Tibial nerve (tissue), 4 donors: ENCODE measurements at places on chromosomes 6 and 20.

DNA sequence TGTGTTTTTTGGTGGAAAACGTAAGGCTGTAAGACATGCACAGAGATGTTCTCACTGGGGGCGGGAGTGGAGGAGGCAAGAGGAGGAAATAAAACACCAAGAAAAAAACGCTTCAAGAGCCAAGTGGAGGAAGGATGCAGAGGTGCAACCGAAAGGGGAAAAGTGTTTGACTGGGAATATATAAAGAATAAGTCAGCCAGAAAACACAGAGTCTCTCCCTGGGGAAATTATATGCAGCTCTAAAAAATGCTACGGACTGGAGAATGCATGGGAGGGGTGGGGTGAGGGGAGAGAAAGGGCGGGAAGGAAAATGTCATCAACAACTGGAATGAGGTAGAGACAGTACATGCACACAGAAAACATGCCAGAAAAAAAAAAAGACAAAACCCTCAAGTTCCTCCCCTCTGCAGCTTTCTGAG, 133.5 kb downstream of the SCML4 start:
- DNase-seq, result no peak

GRCh38 chr6:62150048-62150663, 135.9 kb downstream of the KHDRBS2 start:
- no peak for DNase-seq

DNA sequence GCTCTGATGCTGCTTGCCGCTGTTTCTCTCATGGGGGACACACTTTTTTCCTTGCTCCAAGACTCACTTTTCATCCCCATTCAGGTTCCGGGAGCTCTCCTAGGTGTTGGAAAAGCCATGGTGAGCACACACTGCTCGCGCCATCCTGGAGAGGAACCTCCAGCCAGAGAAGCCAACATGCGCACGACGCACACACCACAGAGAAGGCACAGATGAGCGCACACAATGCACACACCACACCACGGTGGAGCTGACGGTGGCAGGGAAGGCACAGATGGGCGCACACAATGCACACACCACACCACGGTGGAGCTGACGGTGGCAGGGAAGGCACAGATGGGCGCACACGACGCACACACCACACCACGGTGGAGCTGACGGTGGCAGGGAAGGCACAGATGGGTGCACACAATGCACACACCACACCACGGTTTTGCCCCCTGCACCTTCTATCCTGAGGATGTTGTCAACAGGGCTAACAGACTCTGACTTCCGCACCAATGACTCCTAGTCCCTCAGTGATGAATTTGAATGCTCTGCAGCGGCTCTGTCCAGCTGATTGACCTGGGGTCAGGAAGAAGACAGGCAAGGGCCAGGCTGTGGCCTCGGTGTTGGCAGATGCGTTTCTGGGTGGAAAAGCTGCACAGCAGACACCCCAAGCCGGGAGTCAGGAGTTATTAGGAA, 154.7 kb downstream of the ERMARD start:
- no peak for DNase-seq

DNA sequence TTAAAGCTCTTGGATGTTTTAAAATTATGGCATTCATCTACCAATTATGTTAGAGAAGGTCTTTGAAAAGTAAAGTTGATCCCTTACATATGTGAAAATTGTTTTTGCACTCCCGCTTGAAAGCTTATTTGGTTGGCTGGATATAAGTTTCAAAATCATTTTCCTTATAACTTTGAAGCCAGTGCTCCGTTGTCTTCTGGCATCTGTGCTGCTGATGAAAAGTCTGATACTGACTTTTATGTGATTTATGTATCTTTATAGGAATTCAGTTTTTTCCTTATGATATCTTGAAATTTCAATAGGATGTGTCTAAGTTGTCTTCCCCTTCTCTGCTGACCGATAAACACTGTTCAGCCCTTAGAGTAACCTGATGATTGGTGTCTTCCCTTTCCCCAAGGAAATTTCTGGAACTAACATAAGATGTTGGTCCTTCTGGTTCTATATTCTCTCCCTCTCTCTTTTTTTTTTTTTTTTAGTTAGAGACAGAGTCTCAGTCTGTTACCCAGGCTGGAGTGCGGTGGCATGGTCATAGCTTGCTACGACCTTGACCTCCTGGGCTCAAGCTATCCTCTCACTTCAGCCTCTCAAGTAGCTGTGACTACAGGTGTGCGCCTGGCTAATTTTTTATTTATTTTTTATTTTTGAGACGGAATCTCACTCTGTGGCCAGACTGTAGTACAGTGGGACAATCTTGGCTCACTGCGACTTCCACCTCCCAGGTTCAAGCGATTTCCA, 12.7 kb downstream of the PANK2 start:
- DNase-seq, result no peak

DNA sequence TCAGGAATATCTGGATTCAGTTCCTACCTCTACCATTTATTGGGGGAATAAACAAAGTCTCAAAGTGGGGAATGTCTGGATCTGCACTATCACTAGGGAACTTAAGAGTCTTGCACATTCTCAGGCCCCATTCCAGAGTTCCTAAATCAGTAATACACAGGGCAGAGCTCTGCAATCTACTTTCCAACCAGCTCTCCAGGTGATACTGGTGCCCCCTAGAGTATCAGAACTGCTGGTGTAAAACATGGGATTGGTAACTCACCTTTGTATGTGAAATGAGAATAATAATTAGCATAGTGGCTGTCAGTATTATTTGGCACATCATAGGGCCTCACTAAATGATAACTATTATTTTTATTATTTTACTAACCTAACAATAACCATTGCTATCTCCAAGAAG, 278.8 kb upstream of the IMPG1 start:
- DNase-seq, result no peak

DNA sequence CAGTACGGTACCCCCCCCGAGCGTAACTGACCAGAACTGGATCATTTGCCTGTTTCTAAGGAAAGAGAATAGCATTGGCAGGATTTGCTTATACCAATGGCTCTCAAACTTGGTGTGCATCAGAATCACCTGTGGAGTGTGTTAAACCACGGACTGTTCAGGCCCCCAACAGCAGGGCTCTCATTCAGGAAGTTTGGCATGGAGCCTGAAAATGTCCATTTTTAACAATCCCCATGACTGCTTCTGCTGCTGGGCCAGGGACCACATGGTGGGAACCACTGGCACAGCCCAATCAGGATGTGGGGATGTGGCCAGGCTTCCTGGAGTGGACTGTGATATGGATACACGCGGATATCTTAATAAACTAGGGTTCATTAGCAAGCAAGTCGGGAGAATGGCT, 53.9 kb downstream of the GTF2H5 start:
- DNase-seq, result no peak

- no peak for DNase-seq
These were observed 312.6 kb downstream of the MEI4 start for GRCh38 chr6:77965449-77965848.

GRCh38 chr6:50935442-50935841, 116.8 kb downstream of the TFAP2B start:
- no peak for DNase-seq
